ENCODE measurements at places on chromosomes 4 and X.
A peak's percentile ranks its signal among the peaks of the same experiment; 100 is the strongest.

DNA sequence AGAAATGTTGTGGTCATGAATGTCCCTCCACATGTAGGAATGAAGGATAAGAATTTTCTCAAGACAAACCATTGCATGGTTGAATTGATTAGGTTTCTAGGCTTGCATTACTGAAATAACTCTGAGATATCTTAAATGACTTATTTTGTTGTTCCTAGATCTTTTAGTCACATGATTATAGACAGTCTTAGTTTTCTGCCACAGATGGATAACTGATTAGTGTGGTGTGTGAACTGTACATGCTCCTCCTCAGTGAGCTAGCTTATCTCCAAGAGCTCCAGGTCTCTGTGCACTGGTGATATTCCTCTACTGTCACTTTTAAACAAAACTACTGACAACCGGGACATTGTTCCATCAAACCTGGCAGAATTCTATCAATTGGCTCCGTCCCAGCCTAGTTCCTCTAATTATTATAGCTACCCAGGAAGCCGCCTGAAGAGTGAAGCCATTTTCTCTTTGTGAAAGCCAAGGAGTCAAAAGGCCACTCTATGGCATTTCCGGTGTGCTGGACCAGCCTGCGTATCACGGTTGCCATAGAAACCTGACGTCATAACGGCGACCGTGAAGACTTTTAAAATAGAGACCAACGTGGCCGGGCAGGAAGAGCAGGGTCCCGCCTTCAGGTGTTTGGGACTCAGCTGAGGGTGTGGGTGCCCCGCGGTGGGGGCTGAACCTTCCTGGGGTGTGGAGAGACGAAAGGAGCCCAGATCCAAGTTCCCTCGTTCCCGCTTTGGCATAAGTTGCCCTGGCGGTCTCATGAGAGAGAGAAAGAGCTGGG lies 28.1 kb downstream of the BEX3 start:
- DNase-seq: peak; percentile 47

GRCh38 chrX:55668084-55668483 lies 44.9 kb downstream of the FOXR2 start:
- DNase-seq: no peak

GRCh38 chrX:103329991-103330390 lies at the start of gene TCEAL7:
Gene TCEAL7, plus strand, starts transcription at chrX:103330239. Its CDS starts 1,165 bp downstream, at chrX:103331404.
- DNase-seq: no peak

DNA sequence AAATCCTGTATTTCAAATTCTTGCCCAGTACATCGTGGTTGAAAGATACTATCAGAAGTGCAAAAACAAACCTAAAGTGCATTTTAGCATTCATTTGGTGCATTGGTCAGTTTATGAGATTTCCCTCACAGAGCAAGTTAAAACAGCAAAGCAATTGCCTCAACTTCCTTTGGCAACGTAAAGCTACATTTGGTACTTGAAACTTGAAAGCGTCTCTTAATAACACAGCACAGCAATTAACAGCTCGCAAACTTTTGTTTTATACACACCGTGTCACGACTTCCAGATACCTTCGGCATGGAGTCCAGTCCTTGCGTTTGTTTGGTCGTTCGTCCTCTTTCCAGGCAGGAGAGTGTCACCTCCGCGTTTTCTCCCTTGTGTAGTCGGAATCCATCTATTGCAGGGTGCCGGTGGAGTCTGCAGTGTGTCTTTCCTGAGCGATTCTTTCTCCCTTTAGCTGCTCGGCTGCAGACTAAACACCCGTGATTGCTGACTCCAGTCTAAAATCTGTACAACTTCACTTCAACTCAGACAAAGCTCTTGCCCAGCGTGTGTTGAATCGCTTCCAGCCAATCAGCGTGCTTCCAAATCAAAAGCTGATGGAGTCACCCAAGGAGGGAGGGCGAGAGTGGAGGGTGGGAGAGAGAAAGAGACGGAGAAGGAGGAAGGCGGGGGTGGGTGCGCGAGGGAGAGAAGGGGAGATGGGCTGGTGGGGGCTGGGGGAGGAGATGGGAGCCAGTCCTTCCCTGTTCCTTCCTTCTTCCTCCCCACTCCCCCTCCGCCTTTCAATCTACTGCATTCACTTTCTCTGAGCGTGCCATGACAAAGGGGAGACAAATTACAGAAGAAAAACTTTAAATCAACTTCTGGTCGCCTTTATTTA lies at the start of gene PCDH18:
TSS of gene PCDH18 (minus strand) at position 509 of the 883 bp plus-strand sequence. CDS start at position 103, 406 bp downstream.
- no peak for DNase-seq

GRCh38 chrX:47523713-47524166 lies 37.3 kb upstream of the ARAF start:
- DNase-seq: no peak

- no peak for DNase-seq
These were observed 21.1 kb downstream of the PNMA6E start for GRCh38 chrX:153379971-153380581.

DNA sequence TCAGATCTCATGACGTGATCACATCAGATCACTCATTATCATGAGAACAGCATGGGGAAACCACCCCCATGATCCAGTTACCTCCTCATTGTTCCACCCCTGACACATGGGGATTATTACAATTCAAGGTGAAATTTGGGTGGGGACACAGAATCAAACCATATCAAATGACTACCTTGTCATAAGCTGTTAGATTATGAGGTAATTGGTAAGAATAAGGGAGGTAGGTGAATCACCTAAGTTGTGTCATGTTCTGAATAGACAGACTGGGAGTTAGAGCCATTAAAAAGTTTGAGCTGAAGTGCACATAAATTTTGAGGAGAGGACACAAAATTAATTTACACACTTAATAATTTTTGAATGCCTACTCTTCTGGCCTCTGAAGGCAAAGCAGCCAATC lies 24.7 kb downstream of the SLC9B1 start:
- DNase-seq: no peak

DNA sequence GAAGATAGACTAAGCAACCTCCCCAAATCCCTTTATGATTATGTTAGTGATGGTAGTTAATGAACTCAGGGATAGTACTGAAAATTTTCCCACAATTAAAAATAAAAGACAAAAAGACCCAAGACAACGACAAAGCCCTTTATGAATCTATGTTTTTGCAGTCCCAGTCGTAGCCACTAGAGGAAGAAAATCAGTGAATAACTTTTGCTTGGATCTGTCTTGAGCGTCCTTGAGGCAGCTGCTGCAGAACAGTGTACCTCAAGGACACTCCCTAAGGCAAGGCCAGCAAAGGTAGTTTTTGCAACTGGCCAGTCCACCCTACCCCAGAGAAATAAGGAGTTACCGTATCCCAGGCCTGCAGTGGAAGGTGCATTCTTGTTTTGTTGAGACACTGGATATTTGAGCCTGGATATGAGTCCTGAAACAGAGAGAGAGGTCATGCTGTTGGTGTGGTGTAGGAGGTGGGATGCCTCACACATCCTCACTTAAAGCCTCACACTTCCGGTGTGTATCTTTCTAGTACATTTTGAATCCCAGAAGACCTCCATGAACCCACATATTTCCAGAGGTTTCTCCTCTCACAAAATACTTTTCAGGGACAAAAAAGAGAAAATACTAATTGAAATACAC lies 8.7 kb upstream of the TIMM8A start:
- peak; percentile 49 for DNase-seq

DNA sequence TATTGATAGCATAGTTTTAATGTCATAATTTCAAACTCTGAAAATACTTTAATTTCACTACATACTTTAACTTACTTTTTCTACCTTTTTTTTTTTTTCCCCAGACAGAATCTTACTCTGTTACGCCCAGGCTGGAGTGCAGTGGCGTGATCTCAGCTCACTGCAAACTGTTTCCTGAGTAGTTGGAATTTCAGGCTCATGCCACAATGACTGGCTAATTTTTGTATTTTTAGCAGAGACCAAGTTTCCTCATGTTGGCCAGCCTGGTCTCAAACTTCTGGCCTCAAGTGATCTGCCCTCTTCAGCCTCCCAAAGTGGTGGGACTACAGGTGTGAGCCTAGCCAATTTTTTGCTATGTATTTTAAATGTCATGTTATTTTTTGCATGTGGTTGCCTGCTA lies 741.6 kb downstream of the TRAM1L1 start:
- no peak for DNase-seq

GRCh38 chrX:16552546-16552945 lies 97.4 kb upstream of the S100G start:
- no peak for DNase-seq

- no peak for DNase-seq
These were observed 164.2 kb downstream of the APBB2 start for GRCh38 chr4:41050116-41050515.

GRCh38 chrX:127596882-127597281 lies 455.3 kb downstream of the ACTRT1 start:
- DNase-seq: no peak

- no peak for DNase-seq
These were observed 72.8 kb downstream of the KIT start for GRCh38 chr4:54730581-54730980.

GRCh38 chr4:10312568-10312967 lies 144.7 kb downstream of the ZNF518B start:
- no peak for DNase-seq

- DNase-seq: peak; percentile 2
These were observed 29.6 kb upstream of the ERVMER34-1 start for GRCh38 chr4:52780617-52781354.

DNA sequence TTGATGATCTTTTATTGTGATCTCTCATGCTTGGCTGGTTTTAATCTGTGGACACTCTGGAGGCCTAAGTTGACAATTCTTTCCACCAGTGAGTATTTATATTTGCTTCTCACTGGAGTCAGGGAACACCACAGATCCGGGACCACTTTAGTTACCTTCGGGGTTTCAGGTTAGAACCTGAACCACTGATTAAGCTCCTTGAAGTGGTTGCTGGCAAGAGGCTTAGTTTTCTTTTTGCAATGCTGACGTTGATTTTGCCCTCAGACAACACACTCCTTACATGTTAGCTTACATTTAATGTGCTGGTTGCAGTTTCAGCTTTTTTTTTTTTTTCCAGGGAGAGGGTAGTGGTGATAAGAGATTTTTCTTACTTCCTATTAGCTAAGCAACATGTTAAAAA lies 10.5 kb upstream of the ZNF330 start:
- DNase-seq: no peak

DNA sequence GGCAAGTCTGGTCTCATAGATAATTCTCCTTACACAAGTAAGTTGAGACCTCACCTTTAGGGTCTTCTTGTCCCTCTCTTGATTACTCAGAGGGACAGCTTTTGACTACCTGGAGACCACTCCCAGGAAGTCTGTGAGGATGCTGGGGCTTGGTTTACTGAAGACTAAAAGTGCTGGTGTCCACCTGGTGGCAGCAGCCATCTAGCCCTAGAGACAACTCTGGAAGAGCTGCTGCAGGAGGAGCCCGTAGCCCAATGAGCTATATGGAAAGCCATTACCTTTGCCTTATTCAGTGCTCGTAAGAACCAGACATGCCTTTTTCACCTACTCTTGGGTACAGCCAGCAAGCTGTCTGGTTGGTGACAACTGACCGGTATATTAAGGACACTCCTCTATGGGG lies 7.3 kb downstream of the FGFBP2 start:
- DNase-seq: peak; percentile 15

GRCh38 chrX:154779261-154779660 lies 16.6 kb downstream of the DKC1 start:
- DNase-seq: no peak

DNA sequence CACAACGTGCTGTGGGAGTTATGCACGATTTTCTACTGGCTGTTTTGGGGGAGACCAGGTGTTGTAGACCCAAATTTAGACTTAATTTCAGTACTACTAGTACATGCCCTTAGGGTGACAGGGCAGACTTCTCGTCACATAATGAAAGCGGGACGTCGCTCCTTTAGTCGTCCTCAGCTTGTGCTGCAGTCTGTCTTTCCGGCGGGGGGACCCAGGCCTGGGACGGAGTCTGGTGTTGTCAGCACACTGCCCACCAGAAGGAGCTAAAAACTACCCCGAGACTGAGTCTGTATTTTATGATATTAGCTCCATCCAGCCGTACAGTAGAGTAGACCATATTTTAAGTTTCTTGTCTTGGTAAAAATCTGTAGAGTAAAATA lies 35.5 kb downstream of the NOP14 start:
- DNase-seq: no peak

DNA sequence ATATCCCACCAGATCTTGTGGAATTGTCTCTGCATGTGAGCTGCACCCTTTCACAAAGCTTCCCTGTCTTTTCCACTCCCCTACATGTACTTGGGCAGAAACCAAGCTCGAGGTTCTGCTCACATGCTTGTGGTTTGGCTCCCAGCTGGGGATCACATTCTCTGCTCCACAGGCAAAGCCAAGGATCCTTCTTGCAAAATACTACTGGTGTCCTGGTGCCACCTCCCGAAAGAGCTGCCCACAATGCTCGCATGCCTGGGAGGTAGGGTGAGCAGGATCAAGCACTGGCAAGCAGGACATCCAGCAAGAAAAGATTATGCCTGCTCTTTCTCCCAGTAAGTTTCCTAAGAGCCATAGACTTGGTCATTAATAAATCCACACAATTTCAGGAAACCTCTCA lies 45.1 kb upstream of the PPARGC1A start:
- no peak for DNase-seq

- DNase-seq: no peak
These were observed 60.6 kb upstream of the TMLHE start for GRCh38 chrX:155673338-155673737.

GRCh38 chr4:3781997-3782930 lies 16.1 kb downstream of the ADRA2C start:
- no peak for DNase-seq
